ENCODE measurements at places on chromosomes 16 and 17.

GRCh38 chr16:4713663-4714501 is 20.2 kb downstream of the ANKS3 start:
- DNase-seq: no peak

GRCh38 chr17:50559674-50560184 is 786 bp upstream of the CACNA1G start:
- DNase-seq: peak; percentile 66

- peak; percentile 46 for DNase-seq
These were observed 932 bp downstream of the ZNF267 start for GRCh38 chr16:31874366-31875111.

DNA sequence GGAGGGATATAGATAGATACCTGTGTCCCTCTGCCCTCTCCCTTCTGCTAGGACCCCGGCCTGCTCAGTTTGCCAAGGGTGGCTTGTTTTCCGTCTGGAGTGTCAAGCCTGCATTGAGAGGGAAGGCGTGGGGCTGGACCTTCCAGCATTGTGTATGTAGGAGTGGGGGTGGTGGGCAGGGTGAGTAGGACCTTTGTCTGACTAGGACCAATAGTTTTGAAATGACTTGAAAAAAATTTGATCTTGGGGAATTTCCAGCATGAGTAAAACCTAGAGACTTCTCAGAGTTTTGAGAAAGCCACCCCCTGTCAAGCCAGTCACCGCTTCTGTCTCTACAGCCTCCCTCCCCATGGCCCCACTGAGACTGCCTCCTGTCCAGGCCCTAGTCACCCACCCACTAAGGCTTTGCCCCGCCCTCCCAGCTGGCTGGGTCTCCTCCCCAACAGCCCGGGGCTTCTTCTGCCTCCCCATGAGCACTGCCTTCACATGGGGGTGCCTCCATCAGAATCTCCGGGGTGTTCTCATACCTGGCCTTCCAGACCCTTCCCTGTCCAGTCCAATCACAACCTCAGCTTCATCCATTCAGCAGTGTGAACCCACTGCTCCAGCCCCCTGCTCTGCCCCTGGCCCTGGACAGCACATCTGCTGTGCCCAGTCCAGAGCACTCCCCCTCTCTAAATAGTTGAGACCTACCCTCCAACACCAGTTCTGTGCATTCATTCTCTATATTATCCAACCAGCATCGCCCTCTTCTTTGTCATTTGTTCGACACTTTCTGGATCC is 207.0 kb downstream of the MSI2 start:
- DNase-seq: peak; percentile 81

DNA sequence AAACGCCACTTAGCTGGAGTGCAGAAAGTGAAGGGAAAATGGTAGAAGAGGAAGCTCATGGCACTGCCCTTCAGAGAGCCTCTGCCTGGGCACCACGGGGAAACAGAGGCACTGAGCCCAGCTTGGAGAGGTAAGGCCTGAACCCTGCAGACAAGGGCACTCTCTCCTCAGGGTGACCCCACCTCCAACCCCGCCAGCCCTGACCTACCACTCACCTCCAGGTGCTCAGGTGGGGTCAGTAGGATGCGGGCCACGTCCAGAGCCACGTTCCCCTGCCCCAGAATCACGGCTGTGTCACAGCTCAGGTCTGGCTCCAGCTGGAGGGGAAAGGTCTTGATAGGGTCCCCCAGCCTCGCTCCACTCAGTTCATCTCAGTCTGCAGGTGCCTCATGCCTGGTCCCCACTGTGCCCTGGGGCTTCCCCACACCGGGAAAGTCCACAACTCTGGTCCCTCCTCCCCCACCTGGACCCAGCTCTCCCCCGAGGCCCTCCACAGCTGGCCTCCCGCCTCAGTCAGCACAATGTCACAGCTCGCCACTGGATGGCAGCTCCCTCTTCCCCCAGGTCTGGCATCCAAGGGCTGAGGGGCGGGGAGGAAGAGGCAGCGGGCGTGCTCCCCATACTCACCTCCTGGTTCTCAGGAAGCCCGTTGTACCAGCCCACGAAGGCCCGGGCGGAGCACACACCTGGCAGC is 6.0 kb upstream of the GRIN2C start:
- DNase-seq: no peak

GRCh38 chr17:49556223-49556943 is 19.3 kb upstream of the NXPH3 start:
- peak; percentile 94 for DNase-seq

DNA sequence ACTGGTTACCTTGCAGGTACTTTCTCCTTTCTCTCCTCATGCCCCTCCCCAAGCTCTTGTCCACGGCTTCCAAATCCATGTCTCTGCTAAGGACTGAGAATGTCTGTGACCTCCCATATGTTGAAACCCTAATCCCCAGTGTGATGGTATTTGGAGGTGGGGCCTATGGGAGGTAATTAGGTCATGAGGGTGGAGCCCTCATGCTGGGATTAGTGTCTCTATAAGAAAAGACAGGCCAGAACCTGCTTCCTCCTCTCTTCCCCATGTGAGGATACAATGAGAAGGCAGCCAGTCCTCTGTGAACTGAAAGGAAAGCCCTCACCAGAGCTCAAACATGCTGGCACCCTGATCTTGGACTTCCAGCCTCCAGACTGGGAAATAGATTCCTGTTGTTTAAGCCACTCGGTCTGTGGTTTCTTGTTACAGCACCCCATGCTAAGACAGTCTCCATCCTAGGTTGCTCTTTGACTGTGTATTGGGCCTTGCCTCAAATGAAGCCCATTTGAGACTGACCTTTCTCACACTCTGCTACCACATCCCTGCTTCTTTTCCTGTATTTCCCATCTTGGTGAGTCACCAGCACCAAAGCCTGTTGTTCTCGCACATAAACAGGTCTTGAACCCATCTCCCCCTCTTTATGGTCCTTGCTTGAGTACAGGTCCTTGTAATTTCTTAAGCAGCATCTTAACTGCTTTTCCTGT is 135.0 kb downstream of the CDK5R1 start:
- no peak for DNase-seq

- DNase-seq: no peak
These were observed 116.4 kb downstream of the SPAG9 start for GRCh38 chr17:51004249-51004648.

DNA sequence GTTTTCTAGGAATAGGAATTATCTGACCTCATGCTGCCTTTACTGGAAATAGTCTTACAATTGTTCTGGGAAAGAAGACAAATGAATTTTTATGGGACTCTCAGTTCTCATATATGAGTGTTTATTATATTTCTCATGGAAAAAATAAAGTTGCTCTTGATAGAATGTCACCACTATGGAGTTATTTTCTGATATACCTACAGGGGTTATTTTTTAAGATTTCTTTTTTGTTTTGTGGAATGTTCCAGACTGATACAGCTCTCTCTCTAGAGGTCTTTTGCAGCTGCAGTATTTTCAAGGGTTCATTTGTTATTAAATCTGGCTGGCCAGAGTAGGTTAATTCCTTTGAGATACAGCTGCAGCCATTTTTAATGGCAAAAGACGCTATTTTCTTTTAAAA is 100.7 kb downstream of the ABCA8 start:
- DNase-seq: no peak

GRCh38 chr17:2102931-2103809 is 48.3 kb downstream of the HIC1 start:
- no peak for DNase-seq

GRCh38 chr16:3026003-3026378 is 2.2 kb downstream of the THOC6 start:
- DNase-seq: no peak

DNA sequence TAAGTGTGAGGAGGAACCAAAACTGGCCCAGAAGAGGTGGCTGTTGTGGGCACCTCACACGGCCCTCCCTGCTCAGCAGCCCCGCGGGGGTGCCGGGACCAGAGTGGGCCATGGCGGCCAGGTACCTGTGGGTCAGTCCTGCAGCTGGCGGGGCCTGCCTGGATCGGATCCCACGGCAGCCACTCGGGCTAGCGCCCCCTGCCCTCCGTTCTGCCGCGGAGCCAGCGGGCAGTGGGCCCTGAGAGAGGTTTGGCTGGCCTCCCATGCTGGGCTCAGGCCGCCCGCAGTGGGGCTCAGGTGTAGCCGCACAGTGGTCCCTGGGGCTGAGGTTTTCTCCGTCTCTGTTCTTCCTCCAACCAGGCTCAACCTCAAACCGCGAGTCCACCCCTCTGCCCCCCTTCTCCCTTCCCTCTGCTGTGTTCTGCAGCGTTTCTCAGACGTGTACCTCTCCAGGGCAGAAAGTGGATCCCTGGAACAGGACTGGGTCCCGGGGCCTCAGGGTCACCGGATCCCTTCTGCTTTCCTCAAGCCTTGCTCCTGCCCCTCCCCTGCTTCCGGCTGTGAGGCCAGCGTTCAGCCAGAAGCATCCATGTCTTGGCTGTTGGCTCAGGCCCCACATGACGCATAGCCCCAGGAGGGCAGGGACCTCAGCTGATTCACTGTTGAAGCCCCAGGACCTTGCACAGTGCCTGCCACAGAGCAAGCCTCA is 28.6 kb upstream of the ITGA3 start:
- peak; percentile 93 for DNase-seq

DNA sequence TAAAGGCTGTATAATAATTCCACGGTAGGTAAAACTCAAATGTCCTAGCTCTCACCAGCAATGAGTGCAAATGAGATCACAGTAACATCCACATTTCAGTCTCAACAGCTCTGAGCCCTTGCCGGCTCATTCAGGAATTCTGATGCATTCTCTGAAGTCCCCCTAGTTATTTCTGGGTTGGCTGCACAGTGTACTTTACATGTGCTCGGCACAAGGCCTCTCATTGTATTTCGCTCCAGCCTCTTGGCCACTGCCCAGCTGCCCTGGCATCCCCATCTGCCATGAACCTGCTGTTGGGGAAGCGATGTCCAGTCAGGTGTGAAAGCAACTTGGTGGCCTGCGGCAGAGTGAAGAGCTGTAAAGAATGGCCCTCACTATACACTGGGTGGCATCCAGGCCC is 14.3 kb downstream of the PRCD start:
- no peak for DNase-seq

DNA sequence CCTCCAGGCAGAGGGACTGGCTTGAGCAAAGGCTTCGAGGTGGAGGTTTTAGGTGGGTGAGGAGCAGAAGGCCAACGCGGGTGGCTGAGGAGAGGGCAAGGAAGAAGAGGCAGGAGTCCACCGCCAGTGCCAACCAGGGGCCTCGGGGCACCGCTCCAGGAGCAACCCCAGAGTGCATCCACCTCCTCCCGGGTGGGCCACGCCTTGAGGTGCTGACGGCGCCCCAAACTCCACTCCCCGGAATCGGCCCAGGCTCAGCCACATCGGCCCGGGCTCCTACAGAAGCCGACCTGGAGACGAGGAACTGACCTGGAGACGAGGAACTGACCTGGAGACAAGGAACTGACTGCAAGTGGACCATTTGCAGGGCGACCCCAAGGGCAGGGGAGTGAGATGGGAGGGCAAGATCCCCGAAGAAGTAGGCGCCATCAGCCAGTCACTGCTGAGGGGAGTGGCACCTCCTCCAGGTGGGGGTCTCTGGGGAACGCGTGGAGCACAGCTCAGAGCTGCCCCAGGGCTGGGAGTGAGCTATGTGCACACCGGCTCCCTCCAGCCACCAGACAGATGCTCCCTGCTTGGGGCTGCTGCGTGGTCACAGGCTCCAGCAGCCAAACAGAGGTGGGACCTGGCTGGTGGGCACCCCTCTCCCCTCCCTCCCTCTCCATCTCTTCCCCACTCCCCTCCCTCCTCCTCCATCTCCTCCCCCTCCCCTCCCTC is 29.2 kb upstream of the CBFA2T3 start:
- no peak for DNase-seq

All from AG20443 (cell line).